ENCODE measurements at places on chromosomes 7 and 10. TPM values are rescaled to one million over a fixed set of nuclear protein-coding genes. Genes with fewer than 3 reads are reported as not detected.

Gene TCAF2
- total RNA-seq, result 0.52 TPM

Gene SEC31B
- 6.7 TPM for total RNA-seq

Gene FRMD4A
- 6.1 TPM for total RNA-seq

Gene PDGFA
- 6.4 TPM for total RNA-seq

Gene TBX20
- 3.4 TPM for total RNA-seq

Gene ADRA2A
- total RNA-seq, result 5.4 TPM

Gene C10orf105
- not detected for total RNA-seq

Gene GGCT
- total RNA-seq, result 90.6 TPM

Gene ENKUR
- 0.37 TPM for total RNA-seq

Gene EPHA1
- total RNA-seq, result 21.6 TPM

Gene OGDHL
- total RNA-seq, result 1.0 TPM

Gene EN2
- 3.2 TPM for total RNA-seq

Gene TASOR2
- 80.5 TPM for total RNA-seq

Gene ADCY1
- total RNA-seq, result 8.8 TPM

Gene EIF3B
- total RNA-seq, result 333 TPM

Gene OR2A12
- not detected for total RNA-seq

Gene SLC39A12
- not detected for total RNA-seq

Gene HABP2
- 1.0 TPM for total RNA-seq

Gene ASB10
- total RNA-seq, result not detected

Gene MEST
- 76.1 TPM for total RNA-seq

Gene GJD4
- not detected for total RNA-seq

Gene GDF10
- not detected for total RNA-seq

Gene FBXO24
- total RNA-seq, result 0.29 TPM

Gene FAM25A
- not detected for total RNA-seq

Gene PCLO
- 9.1 TPM for total RNA-seq

Gene DKK1
- total RNA-seq, result 122 TPM

Gene ZDHHC16
- total RNA-seq, result 27.7 TPM

Gene MYO1G
- 0.39 TPM for total RNA-seq

Gene SPDYE2B
- total RNA-seq, result not detected

Gene LSM5
- 146 TPM for total RNA-seq

Gene TRIL
- total RNA-seq, result 0.47 TPM

Gene LRRC17
- total RNA-seq, result 0.42 TPM
